ENCODE measurements at places on chromosomes 6 and 20. TPM values are rescaled to one million over a fixed set of nuclear protein-coding genes. Genes with fewer than 3 reads are reported as not detected.

Gene ETV7
- 0.67 TPM for total RNA-seq

Gene PSORS1C1
- 0.29 TPM for total RNA-seq

Gene ERVFRD-1
- total RNA-seq = not detected

Gene SIGLEC1
- total RNA-seq = not detected

Gene AFDN
- 13.9 TPM for total RNA-seq

Gene PTCRA
- not detected for total RNA-seq

Gene DLK2
- total RNA-seq = 0.47 TPM

Gene MYBL2
- 106 TPM for total RNA-seq

Gene MDFI
- not detected for total RNA-seq

Gene SLC4A11
- total RNA-seq = 0.91 TPM

Gene TCP11
- total RNA-seq = not detected

Gene CEP250
- 46.9 TPM for total RNA-seq

Gene ID1
- 1.8 TPM for total RNA-seq

Gene PRICKLE4
- not detected for total RNA-seq

Gene GMPR
- 0.94 TPM for total RNA-seq

Gene BNIP5
- not detected for total RNA-seq

Gene EYS
- total RNA-seq = not detected

Gene NELFCD
- 103 TPM for total RNA-seq

Gene CGA
- total RNA-seq = not detected

Gene MAS1L
- total RNA-seq = not detected

Gene HRH3
- not detected for total RNA-seq

Gene KCNG1
- total RNA-seq = 0.29 TPM

Gene DXO
- total RNA-seq = 12.5 TPM

Gene CASS4
- total RNA-seq = 5.2 TPM

Gene CAPN11
- not detected for total RNA-seq

Gene SLC22A16
- total RNA-seq = not detected

Gene POU3F2
- not detected for total RNA-seq

Gene DDO
- total RNA-seq = not detected

Gene MUC22
- not detected for total RNA-seq

Gene DEF6
- total RNA-seq = 90.6 TPM

Gene METTL24
- not detected for total RNA-seq

Gene CLIC5
- total RNA-seq = 0.52 TPM

Gene TP53INP2
- total RNA-seq = 1.9 TPM

Gene NUP43
- 71.9 TPM for total RNA-seq

Gene SLC22A3
- total RNA-seq = not detected

Gene BHLHE23
- not detected for total RNA-seq

Gene KIAA0408
- total RNA-seq = 2.0 TPM
